ENCODE measurements at places on chromosomes 2 and 18.

DNA sequence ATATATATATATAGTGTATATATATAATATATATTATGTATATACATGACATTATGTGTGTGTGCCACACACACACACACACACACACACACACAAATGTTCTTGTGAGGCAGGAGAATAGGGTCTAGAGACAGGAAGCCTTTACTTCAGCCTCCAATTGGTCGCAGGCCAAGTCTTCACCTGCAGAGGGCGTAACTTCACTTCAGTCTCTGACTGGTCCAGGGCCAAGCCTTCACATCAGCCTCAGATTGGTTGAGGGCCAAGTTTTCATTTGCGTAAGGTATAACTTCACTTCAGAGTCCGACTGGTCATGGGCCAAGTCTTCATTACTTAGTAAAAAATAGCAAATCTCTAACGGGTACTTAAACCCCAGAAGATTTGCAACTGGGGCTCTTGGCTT, 13.2 kb upstream of the SS18 start:
- DNase-seq: no peak

DNA sequence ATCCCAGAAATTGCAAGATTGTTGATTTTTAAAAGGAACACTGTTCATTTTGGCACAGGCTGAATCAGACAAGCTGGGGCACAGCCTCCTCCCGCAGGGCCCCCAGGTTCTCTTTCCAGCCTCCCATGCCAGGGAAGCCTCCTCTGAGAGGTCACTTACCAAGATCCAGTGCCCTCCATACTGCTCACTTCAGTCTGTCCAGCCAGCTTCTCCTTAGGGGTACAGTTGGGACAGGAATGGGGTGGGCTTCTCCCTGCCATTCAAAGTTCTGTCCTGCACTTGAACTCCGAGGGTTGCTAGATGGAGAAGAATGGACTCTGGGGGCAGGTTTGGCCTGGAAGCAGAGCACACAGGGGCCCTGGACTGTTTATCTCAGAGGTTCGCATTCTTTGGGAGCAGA, 7.5 kb upstream of the CYP26B1 start:
- DNase-seq: no peak

DNA sequence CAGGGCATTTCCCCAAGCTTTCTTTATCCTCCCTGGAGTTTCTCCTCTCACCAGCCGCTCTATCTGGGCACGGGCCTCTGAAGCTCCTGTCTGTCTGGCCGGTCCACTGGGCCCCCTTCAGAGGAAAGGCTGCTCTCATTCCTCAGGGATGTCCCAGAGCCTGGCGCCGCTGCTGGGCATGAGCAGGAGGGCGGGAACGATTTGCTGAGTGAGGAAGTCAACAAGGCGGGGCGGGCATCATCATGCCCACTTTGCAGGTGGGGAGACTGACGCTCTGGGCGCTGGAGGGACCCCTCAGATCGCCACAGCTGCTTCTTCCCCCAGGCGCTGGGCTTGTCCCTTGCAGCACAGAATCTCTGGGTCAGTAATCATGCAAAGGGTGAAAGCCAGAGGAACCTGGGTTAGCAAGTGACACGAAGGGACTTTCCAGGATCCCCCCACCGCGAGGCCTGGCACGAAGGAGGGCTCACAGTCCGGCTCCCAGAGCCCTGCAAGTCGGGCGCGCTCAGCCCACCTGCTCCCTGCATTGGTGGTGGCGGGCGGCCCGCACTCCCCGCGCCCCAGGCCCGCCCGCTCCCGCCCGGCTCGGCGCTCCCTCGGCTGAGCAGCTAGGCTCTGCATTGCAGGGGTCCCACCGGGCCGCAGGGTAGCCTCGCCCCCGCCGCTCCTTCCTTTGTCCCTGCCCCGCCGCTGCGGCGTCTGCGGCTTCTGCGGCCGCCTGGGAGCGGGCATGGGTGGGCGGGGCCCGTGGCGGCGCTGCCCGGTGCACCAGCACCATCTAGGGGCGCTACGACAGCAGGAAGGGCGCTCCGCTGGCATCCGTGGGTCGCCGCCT, 157.8 kb downstream of the CYRIA start:
- no peak for DNase-seq

- peak; percentile 13 for DNase-seq
Measured at GRCh38 chr18:21760321-21760720, 19.7 kb downstream of the MIB1 start.

All from fibroblast of the aortic adventitia (primary cell).